ENCODE measurements at places on chromosomes 4 and X.

- no peak for DNase-seq
These were observed 110.0 kb downstream of the SOWAHB start for GRCh38 chr4:76787898-76788297.

DNA sequence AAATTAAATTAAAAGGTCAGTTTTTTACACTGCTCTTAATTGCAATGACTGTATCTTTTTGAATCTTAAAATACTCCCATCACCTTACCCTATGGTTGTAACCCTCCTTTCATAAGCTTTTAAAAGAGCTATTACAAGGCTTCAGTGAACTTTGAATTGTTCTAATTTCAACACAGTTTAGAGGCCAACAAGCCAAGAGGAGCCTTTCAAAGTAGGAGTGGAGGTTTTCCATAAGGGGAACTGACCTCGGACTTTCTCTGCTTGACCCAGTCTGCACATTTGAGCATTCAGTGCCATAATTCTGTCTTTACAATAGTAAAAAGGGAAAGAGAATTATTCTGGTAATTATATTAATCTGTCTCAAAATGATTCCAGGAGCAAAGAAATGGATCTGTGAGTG, 98.9 kb downstream of the PARM1 start:
- DNase-seq = no peak

GRCh38 chr4:53019485-53020382, 157.6 kb downstream of the RASL11B start:
- DNase-seq = no peak

DNA sequence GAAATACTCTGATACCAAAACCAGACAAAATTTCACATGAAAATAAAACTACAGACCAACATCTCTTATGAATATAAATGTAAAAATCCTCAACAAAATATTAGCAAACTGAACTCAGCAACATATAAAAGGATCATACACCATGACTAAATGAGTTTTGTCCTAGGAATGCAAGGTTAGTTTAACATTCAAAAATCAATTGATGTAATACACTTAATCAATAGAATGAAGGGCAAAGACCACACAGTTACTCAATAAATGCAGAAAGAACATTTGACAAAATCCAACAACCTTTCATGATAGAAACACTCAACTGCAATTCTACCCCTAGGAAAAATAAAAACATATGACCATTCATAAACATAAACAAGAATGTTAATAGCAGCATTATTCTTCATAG, 50.2 kb upstream of the DCTD start:
- no peak for DNase-seq

DNA sequence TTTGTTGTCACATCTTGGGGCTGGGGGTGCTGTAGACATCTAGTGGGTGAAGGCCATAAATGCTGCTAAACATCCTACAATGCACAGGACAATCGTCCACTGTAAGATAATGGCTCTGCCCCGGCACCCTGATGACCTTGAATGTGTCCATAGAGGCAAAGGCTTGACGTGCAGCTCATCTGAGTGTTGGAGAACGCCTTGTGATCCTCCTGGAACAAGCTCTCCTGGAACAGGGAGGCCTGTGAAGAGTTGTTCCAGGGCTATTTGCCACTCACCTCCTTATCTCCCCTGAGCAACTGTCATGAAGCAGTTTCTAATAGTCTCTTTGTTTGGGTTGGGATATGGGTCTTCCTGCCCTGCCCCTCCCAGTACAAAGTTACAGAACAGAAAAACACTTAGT, 15.2 kb upstream of the PCYT1B start:
- no peak for DNase-seq

DNA sequence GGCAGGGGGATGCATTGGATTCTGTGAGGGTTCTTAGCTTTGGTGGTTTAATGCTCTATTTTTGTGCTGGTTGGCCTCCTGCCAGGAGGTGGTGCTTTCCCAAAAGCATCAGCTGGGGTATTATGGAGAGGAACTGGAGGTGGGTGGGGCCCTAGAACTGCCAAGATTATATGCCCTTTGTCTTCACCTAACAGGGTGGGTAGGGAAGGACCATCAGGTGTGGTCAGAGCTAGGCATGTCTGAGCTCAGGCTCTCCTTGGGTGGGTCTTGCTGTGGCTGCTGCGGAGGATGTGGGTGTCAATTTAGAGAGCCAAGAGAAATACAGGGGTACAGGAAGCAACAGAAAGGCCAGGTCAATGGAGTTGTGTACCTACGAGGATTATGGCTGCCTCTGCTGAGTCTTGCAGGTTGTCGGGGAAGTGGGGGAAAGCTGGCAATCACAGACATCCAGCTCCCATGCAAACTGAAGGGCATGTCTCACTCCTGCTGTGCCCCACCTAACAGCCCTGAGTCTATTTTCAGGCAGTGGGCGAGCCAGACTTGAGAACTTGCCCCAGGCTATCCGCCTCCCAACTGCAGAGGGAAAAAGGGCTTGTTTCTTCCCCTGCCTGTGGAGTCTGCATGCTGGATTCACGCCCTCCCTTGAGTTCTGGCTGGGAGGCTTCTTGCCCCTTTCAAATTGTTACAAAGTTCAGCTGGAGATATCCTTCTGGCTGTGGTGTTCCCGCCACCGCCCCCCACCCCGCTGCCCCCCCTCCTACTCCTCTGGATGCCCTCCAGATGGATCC, 212.0 kb downstream of the COMMD8 start:
- no peak for DNase-seq

- no peak for DNase-seq
These were observed 326.7 kb upstream of the PITX2 start for GRCh38 chr4:110949542-110949941.

DNA sequence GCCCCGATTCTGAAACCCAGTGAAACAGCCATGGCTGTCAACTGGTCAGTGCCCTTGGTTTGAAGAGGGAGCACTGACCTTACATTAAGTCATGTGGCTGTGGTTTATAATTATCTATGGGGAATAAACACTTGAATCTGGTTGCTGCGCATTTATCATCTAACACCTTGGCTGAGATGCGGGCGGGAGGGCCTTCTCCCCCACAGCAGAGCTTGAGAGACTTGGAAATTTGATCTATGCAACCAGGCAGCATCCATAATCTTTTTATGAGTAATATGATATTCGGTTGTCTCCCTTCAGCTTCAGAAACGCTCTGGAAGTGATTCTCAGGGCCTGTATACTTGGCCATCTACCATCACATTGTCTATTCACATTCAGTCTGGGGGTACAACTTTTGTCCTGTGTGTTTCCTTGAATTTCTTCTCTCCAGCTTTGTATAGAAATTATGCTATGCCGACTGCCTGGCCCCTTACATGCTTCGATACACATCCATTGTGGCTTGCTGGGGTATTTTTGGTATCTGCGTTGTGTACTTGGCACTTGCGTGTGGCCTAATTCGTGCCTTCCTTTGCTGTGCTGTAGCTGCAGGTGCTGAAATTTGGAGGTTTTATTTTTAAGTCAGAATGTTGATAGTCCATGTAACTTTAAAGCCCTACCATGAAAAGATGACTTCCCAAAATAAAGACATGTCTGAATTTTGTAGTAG, 321.6 kb downstream of the ARHGAP10 start:
- no peak for DNase-seq

DNA sequence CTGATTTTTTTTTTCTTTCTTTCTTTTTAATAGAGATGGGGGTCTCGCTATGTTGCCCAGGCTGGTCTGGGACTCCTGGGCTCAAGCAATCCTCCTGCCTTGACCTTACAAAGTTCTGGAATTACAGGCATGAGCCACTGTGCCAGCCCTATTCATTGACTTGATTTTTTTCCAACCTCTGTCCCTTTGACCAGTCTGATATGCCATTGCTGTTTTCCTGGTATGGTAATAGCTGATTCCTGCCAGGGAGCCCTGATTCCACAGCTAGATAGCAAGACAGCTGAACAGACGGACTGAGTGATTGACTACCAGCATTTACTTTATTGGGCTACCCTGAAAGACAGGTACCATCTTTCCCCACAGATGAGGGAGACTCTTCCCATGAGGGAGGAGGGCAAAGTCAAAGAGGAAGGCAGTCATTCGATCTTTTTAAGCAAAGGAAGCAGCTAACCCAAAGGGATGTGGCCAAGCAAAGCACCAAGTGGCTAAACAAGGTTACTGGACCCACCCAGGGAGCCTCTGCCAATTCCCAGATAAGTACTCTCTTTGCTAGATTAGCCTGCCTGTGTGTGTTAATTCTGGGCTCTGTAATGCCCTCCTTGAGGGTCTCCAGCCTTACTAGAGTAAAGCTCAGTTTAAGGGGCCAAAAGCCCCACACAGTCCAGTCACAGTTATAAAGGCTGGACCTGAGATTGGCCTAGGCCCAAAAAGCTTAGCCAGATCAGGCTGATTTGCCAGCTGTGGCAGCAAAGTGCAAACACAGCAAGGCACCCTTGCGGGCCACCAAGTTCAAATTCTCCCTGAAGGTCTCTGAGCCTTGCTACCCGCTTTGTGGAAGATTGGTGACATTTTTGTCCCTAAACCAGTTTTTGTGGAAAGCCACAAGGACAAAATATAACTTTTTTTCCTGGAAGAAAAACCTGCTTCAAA, 192.4 kb upstream of the GPC4 start:
- DNase-seq = no peak

- no peak for DNase-seq
These were observed 78.7 kb upstream of the OGT start for GRCh38 chrX:71454222-71454621.

DNA sequence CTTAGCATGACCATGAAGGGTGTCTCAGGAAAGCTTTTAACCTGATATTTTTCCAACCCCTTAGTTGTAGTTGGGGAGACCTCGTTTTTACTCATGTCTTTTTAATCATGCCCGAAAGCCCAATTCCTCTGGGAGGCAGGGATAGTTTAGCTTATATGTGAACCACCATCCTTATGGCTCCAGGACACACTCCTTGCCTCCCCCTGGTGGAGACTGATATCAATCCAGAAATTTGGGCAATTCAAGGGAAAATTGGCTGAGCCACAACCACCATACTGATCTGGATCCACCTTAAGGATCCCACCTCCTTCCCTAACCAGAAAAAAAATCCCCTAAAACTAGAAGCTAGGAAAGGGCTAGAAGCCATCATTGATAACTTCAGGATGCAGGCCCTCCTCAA, 13.4 kb upstream of the COL25A1 start:
- DNase-seq = no peak

GRCh38 chr4:113189546-113189945, 140.1 kb downstream of the ANK2 start:
- no peak for DNase-seq

DNA sequence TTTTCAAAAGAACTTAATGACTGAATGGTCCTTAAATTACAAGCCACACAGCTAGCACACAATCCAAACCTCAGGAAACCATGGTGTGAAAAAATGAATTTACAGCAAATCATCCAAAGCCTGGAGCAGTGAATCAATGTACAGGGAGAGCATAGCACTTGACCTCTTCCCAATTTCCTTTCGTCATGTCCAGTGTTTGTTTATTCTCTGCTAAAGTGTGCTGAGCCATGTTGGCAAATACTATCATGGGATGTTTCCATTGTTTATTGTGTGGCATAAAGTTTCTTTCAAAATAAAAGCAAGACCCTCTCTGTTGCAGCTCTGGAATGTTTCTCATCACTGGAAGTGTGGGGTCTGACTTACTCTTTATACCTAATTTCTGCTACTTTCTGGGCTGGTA, 25.4 kb upstream of the FAM47B start:
- DNase-seq = no peak

DNA sequence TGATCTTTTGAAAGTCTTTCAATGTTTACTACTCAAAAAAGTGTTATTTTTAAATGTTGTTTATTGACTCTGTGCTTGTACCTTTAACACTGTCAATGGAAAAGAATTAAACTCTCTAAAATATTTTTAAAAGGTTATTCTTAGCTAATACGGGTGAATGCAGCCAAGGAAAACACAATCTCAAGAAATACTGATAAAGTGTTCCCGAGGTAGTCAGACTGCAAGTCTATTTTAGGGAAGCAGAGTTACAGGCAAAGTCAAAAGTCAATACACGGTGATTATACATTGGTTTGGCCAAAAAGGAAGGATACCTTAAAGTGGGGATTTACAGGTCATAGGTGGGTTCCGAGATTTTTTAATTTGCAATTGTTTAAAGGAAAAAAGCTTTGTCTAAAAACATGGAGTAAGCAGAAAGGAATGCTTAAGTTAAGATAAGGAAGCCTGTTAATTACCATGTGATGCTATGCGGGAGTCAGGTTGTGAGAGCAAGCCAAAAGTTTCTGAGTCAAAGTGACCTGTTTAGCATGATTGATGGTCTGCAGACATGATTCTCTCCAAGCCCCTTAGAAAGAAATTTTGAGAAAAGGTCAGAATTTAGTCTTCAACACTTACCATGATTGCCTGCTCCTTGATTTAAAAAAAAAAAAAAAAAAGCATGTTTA, 288.4 kb downstream of the KLHL4 start:
- DNase-seq = no peak

DNA sequence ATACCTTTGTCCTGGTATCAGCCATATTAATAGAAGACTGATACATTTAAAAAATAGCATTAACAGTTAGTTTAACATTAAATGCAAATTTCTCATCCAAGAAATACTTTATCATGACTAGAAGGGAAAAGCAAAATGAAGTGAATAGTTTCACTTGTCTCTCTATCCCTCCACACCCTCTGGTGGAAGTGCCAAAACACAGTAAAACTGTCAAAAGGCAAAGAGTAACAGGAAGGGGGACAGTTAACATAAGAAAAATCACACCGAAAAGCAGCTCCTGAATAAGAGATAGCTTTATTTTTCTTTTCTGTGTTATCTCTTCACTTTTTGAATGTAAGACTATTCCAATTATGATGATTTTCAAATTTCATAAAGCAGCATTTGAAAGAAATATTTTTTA, 187.2 kb downstream of the FBXW7 start:
- DNase-seq = no peak

- no peak for DNase-seq
These were observed 125.4 kb downstream of the CPE start for GRCh38 chr4:165504184-165504583.

DNA sequence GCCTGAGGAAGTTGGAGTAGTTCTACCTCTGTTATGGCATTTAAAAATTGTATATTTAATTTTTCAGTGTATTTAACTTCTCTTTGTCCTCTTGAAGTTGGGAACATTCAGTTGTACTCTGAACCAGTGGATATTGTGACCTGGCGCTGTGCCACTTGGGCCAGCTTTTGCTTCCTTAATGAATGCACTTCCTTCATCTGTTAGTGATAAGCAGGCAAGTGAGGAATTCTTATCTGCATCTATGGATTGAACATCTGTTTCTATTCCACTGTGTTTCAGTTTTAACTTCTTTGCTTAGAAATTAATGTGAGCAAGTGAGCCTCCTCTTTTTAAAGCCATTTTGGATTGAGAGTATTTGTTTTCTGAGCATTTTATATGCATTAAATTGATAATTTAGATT, 128.3 kb downstream of the UCHL1 start:
- no peak for DNase-seq

- no peak for DNase-seq
These were observed 6.7 kb upstream of the IRAK1 start for GRCh38 chrX:154026136-154027021.

GRCh38 chr4:48180234-48180633, 46.2 kb upstream of the TXK start:
- DNase-seq = no peak

DNA sequence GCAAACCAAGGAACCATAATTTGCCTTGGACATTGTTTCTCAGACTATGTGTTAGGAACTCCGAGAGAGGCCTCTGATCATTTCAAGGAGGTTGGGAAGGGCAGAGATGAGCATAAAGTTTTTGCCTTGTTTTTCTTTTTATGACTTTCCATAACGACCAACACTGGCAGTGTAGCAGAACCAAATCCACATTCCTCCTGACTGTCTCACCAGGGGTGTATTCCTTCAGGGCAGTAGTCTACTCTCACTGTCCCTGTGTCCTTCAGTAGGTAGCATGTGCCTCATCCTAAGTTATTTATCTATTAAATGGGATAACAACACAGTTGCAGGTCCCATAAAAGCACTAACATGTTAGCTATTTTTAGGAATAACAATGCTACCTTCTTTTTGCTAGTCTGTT, 20.8 kb downstream of the EGFL6 start:
- DNase-seq = no peak

- DNase-seq = no peak
These were observed 626 bp downstream of the JADE3 start for GRCh38 chrX:46912603-46913491.

Data from stimulated activated CD8-positive, alpha-beta memory T cell treated with anti-CD3 and anti-CD28 coated beads, Interleukin-15, amount 100 ng/mL, for 1 hour (primary cell).